ENCODE measurements at places on chromosomes 16 and 17. TPM values are rescaled to one million over a fixed set of nuclear protein-coding genes. Genes with fewer than 3 reads are reported as not detected.

GRCh38 chr17:29196769-29197515 lies 16.7 kb upstream of the MYO18A start:
- H3K36me3 ChIP-seq = no peaks in the 10 kb centered on the region
- no peak overlapping the region for H3K4me3 ChIP-seq
- no peaks in the 10 kb centered on the region for H3K27me3 ChIP-seq
- no peak overlapping the region for H3K27ac ChIP-seq
- H3K4me1 ChIP-seq = peaks cover 17% of the 10 kb centered on the region

GRCh38 chr16:51156807-51157200 lies 5.7 kb upstream of the SALL1 start:
- H3K4me3 ChIP-seq = no peak overlapping the region
- no peak for DNase-seq
- no peak overlapping the region for H3K27ac ChIP-seq

DNA sequence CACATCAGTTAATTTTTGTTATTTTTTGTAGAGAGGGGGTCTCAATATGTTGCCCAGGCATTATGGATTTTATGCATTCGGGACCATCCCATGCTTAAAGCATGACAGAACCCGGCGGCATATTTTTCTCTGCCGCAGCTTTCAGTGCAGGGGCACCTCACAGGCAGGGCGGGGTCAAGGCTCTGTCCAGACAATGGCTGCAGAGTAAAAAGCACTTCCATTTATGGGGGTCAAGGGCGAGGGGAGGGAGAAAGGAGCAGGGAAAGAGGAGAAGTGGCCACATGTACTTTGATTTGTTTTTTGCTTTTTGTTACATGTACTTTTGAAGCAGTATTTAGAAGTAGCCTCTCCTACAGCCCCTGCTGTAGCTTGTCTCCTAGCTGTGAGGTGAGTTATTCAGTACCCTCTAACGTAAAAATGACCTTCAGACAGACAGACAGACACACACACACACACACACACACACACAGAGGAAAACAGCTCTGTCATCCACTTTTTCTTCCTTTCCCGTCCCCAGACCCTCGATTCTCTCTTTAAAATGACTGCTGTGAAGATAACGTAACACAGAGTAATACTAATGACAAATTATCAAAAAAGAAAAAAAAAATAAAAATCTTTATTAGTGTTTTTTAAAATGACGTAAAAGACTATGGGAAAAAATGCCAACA lies 856 bp upstream of the SCPEP1 start:
- H3K27ac ChIP-seq = peak overlapping the region; percentile 76
- no peak for DNase-seq
- peaks cover 10% of the 10 kb centered on the region for H3K36me3 ChIP-seq
- H3K4me1 ChIP-seq = peaks cover 32% of the 10 kb centered on the region

GRCh38 chr17:17612085-17613022 lies 20.8 kb upstream of the PEMT start:
- DNase-seq = no peak
- H3K27ac ChIP-seq = no peak overlapping the region
- no peaks in the 10 kb centered on the region for H3K4me1 ChIP-seq

DNA sequence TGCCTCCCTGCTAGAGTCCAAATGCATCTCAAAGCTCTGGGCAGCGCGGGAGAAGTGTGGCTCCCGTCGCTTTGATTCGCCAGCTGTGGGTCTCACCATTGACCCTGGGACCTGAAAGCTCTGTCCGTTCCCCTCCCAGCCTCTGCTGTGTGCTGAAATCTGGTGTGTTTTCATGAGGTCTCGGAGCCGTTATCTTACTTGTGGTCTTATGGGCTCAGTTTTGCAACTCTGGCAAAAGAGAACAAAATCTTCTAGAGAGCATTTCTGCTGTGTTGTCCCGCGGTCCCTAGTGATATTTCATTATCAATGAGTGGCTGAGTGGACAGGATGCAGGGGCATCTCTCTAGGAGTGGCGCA lies 13.3 kb downstream of the CRISPLD2 start:
- no peak overlapping the region for H3K4me3 ChIP-seq
- H3K27me3 ChIP-seq = peaks cover 41% of the 10 kb centered on the region
- H3K36me3 ChIP-seq = no peaks in the 10 kb centered on the region
- H3K27ac ChIP-seq = no peak overlapping the region
- no peak for DNase-seq

- peak within 1 kb of the TSS; percentile 96 for H3K4me3 ChIP-seq
- peak; percentile 90 for DNase-seq
- H3K4me1 ChIP-seq = peaks cover 43% of the 10 kb centered on the region
- H3K27me3 ChIP-seq = no peaks in the 10 kb centered on the region
- no peaks in the 10 kb centered on the region for H3K36me3 ChIP-seq
Observed at GRCh38 chr17:47693731-47694580, at the start of gene TBKBP1. TSS of gene TBKBP1 (plus strand) at chr17:47694161. CDS start at chr17:47696113, 1,952 bp downstream.

GRCh38 chr16:89338863-89339262 lies 121.4 kb downstream of the ZNF778 start:
- H3K4me3 ChIP-seq = no peak overlapping the region
- no peak for DNase-seq

GRCh38 chr16:15949210-15950160 lies at the start of gene ABCC1:
TSS of gene ABCC1 (plus strand) at chr16:15949616. CDS start at chr16:15949752, 136 bp downstream.
- DNase-seq = peak; percentile 40
- H3K4me1 ChIP-seq = peaks cover 50% of the 10 kb centered on the region
- H3K4me3 ChIP-seq = peak within 1 kb of the TSS; percentile 76
- H3K27ac ChIP-seq = peak within 1 kb of the TSS; percentile 83

GRCh38 chr17:37488009-37488604 lies 1.6 kb upstream of the DUSP14 start:
- H3K4me3 ChIP-seq = peak overlapping the region; percentile 55
- peak; percentile 72 for DNase-seq
- peak overlapping the region; percentile 89 for H3K27ac ChIP-seq
- H3K36me3 ChIP-seq = no peaks in the 10 kb centered on the region
- peaks cover 34% of the 10 kb centered on the region for H3K4me1 ChIP-seq

The C17orf50 gene
- not detected for total RNA-seq
